Fibroblast of lung (primary cell): ENCODE measurements at places on chromosomes 6 and 20.

GRCh38 chr6:112352607-112353006 lies 5.5 kb downstream of the RFPL4B start:
- no peak for DNase-seq

DNA sequence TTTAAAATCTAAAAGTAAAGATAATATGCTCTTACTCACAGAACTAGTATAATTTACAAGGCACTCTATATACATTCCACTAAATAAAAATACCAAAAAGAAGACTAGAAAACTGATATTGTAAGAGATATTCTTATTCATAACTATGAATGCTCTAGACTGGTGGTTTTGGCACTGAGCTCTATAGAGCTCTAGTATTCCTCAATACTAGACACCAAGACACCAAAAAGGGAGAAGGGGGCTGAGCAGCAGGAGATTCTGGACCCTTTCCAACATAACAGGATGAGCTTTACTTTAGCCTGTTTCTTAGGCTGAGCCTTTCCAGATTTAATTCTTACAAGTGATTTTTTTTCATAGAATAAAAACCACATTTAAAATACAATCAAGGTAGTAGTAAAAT lies 173.6 kb downstream of the COL21A1 start:
- DNase-seq = no peak

DNA sequence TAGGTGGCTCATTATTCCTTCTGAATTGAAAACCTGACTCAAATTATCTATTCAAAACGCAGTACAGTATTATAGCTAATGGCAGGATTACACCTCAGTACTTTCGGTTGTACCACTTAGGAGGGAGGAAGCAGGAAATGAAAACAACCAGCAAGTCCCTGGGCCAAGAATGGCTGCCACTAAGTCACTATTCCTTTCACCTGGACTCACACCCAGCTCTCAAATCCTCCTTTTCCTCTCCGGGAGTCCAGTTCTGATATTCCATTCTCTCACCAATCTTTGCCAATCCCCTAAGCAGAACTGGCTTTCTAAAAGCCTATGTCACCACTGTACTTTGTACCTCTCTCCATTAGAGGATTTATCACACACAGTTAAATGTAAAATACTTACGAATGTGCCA lies 20.6 kb downstream of the TMEM242 start:
- no peak for DNase-seq

DNA sequence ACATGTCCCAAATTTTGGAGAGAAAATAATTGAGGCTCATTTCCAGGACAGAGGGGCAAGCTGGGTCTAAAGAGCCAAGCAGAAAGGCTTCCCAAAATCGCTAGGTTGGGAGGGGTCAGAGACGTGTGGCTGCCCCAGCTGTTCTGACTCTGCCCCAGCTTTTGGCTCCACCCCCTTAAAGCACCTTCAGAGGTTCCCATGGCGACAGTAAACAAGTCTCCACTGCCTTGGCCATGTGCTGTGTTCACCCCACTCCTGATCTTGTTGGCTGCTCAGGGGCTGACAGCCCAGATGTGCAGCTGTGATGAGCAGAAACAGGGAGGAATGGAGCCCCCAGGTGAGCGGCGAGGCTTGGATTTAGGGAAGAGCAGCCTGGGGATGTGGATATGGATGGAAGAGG lies 72.8 kb upstream of the SPTLC3 start:
- DNase-seq = no peak

GRCh38 chr20:34997131-34997561 lies 41.5 kb downstream of the MYH7B start:
- DNase-seq = peak; percentile 34

GRCh38 chr6:63816982-63817436 lies 181.4 kb downstream of the PHF3 start:
- DNase-seq = no peak

DNA sequence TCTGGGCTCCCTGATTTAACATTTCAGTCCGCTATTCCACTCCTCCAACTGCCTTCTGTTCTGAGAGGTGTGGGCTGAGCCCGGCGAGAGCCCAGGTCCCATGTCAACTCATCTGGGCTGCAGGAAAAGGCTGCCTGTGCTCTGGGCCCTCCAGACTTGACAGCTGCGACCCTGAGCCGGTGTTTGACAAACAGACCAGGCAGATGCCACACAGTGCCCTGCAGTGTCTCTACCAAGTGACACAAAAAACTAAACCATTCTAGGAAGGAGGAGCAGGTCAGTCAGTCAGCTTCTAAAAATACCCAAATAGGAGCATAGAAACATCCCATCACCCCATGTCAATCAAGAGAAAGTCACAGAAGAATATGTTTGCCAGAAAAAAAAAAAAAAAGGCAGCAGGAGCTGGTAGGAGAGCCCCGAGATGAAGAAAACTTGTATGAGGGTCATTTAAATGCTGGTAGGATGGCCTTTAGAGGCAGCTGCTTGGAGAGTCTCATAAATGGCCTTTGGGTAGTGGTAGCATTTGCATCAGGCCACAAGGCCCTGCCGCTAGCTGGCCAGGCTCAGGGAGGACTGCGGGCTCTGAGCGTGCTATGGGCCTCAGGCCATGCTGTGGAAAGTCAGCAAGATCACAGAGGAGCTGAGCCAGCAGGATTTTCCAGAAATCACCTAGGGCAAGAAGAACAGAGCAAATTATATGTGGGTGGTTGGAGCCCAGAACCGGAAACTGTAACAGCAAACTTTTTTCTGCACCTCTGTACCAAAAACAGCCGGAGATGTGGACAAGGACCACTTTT lies 36.6 kb upstream of the GFOD1 start:
- no peak for DNase-seq

DNA sequence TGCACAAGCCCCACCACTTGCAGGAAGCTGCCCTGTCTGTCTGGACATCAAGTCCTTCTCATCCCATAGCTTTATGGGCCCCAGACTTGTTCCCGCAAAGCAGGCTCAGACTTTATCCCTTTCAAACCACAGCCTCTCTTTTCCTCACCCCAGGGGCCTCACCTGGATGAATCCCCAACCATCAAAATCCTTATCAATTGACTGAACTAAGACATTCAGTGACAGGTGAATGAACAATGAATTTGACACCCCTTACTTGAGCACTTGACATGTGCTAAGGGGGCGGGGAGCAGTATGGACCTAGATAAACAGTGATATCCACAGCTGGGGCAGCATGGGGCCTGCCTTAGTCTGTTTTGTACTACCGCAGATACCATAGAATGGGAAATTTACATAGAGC lies 5.0 kb downstream of the RAB44 start:
- no peak for DNase-seq

DNA sequence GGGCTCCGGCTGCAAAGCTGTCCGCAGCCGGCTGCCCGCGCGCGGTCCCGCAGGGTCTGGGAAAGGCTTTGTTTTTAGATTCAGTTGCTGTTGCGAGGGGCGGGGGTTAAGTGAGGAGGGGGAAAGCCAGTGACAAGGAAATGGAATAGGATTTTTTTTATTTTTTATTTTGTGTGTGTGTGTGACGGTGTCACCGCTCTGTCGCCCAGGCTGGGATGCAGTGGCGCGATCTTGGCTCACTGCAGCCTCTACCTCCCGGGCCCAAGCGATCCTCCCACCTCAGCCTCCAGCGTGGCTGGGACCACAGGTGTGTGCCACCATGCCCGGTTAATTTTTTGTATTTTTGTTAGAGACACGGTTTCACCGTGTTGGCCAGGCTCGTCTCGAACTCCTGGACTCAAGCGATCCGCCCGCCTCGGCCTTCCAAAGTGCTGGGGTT lies 615 bp upstream of the UBE2J1 start:
- no peak for DNase-seq

- no peak for DNase-seq
Observed at GRCh38 chr20:46388201-46388836, 18.1 kb downstream of the ELMO2 start.

DNA sequence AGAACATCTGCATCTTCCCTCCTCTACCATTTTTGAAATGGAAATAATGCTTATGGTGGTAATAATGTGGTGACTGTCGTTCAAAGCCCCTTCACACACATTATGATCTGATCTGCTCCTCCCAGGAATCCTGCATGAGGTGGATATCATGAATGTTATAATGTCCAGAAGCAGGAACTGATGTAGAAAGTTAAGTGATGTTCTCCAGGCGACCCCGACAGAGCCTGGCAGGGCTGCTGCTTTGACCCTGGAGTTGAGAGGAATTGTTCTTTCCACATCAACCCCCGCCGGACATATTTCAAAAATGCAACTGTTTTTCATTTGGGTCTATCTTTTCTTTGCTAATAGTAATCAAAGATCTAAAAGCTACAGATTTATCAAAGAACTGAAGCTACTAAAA lies 131.6 kb downstream of the GMPR start:
- DNase-seq = no peak

GRCh38 chr6:155687645-155688044 lies 232.0 kb upstream of the NOX3 start:
- no peak for DNase-seq

DNA sequence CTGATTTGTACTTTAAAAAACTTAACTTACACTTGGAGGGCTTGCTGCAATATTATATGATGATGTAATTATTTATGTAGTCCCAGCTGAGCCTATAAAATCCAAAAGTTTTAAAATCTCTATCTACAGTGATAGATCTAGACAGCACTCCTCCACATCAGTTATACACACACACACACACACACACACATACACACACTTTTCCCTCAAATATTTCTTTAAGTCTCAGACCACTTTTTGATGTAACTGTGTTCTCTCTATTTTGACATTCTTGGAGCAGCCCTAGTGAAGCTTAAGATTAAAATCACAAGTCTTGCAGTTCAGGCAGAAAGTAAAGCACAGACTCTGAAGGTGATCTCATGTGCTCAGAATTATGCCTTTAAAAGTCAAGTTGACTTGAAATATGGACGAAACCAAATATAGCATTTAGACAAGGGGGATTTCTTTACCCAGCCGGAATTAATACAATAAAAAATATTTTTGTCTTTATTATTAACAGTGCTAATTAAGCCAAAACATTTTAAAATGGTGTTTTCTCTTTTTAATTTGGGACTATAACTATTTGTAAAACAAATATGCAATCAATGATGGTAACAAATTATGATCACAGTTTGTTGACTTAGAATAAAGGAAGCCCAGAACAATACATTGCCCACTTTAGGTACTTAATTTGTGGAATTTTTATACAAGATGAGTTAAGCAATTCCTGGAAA lies 63.5 kb upstream of the TMEM30A start:
- peak; percentile 31 for DNase-seq

GRCh38 chr20:30419466-30419865 lies 838.0 kb upstream of the DEFB115 start:
- no peak for DNase-seq

GRCh38 chr6:82363428-82364086 lies at the start of gene TPBG:
TPBG (plus strand) TSS chr6:82363817; CDS start chr6:82364962, 1,145 bp downstream.
- peak; percentile 87 for DNase-seq

DNA sequence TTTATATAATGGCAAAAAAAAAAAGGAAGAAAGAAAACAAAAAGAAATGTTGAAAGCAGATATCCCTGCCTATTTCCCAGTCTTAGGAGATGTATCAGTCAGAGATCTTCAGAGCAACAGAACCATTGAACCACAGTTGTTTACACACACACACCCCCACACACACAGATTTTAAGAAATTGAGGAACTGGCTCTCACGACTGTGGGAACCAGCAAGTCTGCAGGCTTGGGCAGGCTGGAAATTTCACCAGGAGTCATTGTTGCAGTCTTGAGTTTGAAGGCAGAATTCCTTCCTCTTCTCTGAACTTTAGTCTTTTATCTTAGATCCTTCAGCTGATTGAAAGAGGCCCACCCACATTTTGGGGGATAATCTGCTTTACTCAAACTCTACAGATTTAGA lies 380.9 kb downstream of the CDKAL1 start:
- DNase-seq = no peak

GRCh38 chr20:37714978-37715672 lies 21.3 kb downstream of the CTNNBL1 start:
- DNase-seq = peak; percentile 67

GRCh38 chr6:35007016-35007415 lies 118.0 kb downstream of the ANKS1A start:
- DNase-seq = no peak

GRCh38 chr6:24950218-24950941 lies 14.6 kb upstream of the RIPOR2 start:
- DNase-seq = no peak

DNA sequence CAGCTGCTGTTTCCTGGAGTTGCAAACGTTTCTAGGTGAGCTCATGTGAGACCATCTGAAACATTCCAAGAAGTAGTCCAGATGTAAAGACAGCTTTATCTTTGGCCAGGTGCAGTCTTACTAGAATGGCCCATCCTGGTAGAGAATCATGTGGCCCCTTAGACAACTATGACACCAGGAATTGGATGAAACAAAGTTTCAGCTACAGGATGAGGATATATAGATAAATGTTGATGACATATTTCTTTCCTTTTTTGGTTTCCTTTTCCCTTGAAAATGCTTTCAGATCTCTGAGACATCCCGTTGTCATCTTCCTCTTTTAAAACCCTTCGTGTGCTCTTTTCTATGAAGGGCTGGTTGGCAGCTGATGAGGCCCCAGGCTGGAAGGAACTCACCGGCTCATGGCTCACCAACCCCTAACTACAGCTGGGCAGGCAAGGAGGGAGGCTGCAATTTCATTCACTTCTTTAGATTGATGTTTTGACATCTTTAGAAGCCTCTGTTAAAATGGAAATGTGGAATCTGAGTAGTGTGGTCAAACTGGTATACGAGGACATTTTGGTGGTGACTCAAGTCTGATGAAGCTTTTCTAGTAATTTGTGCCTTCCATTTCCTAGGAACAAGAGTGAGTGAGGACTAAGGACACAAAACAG lies 167.9 kb upstream of the TNFAIP3 start:
- no peak for DNase-seq

GRCh38 chr6:166222631-166223030 lies 55.0 kb upstream of the TBXT start:
- DNase-seq = no peak

- DNase-seq = no peak
Observed at GRCh38 chr6:21986703-21987102, 310.1 kb downstream of the PRL start.

GRCh38 chr6:38495518-38495917 lies 144.2 kb downstream of the BTBD9 start:
- DNase-seq = no peak

- no peak for DNase-seq
Observed at GRCh38 chr6:1605893-1606779, 3.6 kb upstream of the FOXC1 start.

GRCh38 chr6:134198093-134198492 lies 119.8 kb downstream of the SGK1 start:
- no peak for DNase-seq

- DNase-seq = no peak
Observed at GRCh38 chr6:150698391-150698790, 98.7 kb downstream of the PLEKHG1 start.

DNA sequence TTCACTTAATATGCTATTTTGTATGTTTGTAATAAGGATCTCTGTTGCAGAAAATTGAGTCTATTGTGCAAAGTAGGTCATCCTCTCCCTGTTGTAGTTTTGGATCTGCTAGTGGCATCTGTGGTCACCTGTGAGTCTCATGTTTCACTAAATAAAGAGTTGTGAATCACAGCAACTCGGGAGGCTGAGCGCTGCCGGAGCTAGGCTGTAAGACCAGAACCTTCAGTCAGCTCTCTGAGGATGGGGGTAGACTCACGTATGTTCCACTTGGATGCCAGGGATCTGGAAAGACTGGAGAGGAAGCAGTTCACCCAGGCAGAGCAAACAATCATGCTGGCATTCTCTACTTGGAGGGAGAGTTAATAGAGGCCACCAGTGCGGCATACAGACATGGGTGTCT lies 187.3 kb upstream of the FOXA2 start:
- DNase-seq = no peak

- no peak for DNase-seq
Observed at GRCh38 chr6:143322386-143322785, 128.1 kb downstream of the ADAT2 start.

GRCh38 chr6:90303039-90303438 lies 6.4 kb upstream of the BACH2 start:
- no peak for DNase-seq
